ENCODE measurements at places on chromosomes 4 and X.

GRCh38 chr4:121551881-121552280, 144.9 kb downstream of the ANXA5 start:
- no peak for DNase-seq

DNA sequence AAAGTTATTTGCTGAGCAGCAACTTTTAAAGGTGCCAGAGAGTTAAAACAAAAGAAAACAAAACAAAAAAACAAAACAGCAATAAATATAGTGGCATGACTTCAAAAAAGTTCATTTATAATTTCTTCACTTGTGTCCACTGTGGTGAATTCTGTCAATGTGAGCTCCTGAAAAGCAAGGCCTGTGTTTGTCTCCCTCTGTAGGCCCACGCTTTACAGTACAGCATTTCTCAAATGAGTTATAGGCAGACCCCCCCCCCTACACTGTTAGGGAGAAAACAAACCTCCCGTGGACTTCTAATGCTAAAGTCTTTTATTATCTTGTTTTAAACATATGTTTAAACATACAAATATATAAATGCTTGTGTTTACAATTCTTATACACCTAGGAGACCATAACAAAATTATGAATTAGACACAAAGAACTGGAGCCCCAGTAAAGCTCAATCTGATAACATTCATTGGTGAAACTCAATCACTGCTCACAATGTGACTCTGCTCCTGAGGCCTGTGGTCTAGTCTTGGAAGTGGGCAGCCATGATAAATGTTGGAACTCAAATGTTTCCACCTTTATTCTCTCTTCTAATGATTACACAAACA, 47.0 kb upstream of the SCOC start:
- no peak for DNase-seq

DNA sequence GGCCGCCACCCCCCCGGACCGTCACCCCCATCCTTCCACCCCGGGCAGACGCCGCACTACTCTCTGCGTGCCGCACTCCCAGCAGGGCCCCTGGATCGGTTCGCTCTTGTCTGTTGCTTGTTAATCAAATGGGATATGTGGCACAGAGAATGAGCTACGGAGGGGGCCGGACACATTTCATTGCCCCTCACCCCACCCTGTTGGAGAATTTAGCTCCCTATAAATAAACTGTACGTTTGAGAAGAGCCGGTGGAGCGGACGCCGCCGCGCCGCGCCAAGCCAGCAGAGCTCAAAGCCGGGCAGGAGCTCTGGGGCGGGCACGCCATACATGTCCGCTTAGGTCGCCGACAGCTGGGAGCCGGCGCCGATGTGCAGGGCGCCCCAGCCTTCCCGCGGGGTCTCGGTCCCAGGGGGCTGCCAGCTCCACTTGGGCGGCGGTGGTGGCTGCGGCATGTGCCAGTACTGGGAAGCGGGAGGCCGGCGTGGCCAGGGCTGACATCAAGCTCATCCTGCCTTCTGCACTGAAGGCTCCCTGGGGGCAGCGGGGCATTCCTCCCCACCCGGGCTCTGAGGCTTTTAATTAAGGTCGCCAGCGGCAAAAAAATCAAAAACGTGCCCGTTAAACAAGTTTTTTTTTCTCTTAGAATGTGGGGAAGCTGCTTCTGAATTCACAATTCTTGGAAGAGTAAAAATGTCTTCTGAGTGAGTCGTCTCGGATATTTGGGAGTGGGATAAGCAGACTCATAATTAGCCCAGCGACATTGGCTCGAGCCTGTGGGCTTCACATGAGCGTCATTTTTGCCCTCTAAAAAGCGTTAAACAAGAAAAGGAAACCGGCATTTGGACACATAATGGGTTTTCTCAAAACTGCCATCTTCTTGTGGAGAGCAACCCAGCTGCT, 1.1 kb upstream of the PCDH19 start:
- DNase-seq = no peak

GRCh38 chrX:13693341-13693961, 4.5 kb downstream of the RAB9A start:
- DNase-seq = no peak

GRCh38 chr4:168695288-168695687, 198.4 kb downstream of the PALLD start:
- no peak for DNase-seq

- no peak for DNase-seq
Observed at GRCh38 chrX:5449323-5449722, 779.3 kb downstream of the NLGN4X start.

Data from stimulated activated naive CD4-positive, alpha-beta T cell (primary cell).